ENCODE measurements at places on chromosomes 3 and 15.

DNA sequence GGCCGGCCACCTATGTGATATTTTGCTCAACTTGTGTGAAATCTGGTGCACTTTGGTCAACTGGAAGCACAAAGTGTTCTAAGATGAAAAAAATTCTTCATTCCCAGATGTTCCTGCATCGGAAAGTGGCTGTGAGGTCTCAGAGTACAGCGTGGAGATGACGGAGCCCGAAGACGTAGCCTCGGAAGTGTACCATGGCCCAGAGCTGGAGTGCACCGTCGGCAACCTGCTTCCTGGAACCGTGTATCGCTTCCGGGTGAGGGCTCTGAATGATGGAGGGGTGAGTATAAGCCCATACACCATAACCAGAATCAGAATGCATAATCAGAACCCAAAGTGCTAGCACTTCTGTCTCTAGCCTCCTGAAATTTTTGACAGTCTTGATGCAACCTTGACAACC lies 104.3 kb downstream of the GHSR start:
- no peak for DNase-seq

GRCh38 chr15:56248311-56248992 lies 4.8 kb upstream of the RFX7 start:
- DNase-seq = no peak

DNA sequence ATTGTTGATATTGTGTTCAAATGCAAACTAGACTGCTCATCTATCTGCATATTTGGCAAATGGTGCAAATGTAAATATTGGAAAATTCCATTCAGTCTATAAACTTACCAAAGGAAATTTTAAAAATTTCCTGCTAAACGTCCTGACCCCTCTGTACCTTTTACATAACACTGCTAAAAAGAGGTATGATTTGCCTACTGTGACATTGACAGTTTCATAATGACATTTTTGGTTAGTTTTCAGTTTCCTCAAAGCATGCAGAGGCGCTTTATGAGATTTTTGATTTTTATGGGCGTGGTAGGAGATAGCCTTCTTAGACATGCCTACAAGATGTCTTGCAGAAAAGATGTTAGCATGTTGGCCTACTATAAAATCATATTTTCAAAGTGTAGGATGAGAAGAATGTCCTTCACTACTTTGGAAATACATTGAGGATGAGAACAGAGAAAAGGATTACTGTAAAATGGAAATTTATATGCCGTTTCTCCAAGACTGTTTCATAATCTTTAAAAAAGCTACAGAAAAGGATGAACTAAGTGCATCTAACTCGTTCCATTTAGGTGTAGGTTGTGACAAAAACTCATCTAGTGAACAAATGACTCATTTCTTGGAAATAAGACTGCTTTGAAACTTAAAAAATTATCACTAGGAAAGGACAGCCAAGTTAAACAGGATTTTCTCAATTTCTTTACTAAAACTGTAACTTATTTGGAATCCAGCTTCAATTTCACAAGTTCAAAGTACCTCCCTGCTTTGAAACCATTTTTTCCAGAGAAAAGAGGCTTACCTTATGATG lies 14.5 kb upstream of the ISLR start:
- DNase-seq = no peak

DNA sequence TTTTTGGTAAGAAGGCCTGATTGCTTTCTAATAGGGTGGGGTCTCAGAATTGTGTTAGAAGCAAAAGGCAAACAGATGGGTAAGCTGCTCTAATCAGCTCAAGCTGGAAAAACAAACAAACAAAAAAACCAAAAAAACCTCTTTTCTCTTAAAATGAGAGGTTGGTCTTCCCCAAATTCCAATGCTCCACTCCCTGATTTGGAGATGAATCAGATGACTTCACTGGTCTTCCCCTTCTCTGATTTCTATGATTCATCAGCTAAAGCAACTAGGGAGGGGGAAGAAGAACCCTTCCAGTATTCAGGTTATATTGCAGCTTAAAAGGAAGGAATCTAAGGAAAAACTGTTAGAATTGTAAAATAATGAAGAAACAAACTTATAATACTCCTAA lies 9.6 kb upstream of the ANXA2 start:
- DNase-seq = no peak

DNA sequence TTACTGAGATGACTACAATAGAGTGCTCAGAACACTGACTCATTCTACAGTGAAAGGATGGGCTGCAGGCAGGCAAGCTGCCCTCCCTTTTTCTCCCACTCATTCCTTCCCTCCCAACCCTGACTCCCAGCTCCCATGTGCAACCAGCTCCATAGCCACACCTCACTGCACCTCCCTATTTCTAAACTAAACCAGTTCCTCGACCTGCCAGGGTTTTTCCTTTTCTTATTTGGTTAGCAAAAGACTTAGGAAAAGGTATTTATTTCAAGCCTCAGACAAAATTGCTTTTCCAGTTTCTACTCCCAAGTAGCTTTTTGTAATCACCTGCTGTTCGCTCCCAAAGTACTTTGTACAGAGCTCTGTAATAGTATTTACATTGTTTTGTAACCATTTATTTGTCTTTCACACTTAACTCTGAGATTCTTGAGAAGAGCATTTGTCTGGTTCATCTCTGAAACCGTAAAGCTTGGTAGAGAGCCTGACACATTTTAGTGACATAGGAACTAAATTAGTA lies 2.2 kb downstream of the AADAC start:
- no peak for DNase-seq

DNA sequence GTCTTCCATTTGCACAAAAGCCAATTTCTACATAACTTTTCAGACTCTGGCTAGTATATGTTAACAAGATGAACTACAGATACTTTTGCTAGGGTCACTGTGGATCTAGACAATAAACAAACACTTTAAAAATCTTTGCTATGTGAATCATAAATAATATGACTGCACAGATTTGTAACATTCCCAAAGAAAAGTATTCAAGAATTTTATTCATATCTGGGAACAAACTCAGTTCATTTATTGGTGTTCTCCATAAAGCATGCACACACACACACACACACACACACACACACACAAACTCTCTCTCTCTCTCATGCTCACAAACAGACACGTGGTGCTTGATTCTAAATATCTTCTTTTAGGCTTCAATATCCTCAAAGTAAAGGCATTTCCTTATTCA lies 18.8 kb upstream of the THRB start:
- DNase-seq = no peak

- DNase-seq = no peak
Observed at GRCh38 chr3:21779909-21780308, 28.9 kb upstream of the ZNF385D start.

DNA sequence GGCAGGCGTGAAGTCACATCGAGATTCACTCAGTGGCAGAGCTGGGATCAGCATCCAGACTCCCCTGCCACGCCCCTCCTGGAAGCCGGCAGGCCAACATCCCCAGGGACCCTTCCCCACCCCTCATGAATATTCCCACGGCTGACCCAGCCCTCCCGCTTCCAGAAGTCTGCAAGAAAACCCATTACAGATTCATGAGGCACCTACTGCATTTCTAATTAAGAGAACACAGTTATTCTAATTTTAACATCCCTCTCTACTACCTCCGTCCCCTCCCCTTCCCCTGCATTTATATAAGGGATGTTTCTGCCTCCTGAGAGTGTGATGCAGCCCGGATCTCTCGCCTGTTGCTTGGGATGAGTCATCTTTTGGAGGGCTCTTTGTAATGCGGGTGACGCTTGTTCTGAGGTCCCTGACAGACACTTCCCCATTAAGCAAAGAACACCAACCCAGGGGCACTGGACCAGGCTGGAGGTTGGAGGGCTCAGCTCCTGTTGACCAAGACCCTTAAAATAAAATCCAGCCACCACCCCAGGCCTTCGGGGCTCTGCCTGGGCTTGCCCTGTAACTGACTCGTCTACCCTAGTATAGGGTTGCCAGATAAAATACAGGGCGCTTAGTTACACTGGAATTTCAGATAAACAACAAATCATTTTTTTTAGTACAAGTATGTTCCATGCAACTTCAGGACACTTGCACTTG lies 118.7 kb downstream of the NUP210 start:
- DNase-seq = peak; percentile 85

DNA sequence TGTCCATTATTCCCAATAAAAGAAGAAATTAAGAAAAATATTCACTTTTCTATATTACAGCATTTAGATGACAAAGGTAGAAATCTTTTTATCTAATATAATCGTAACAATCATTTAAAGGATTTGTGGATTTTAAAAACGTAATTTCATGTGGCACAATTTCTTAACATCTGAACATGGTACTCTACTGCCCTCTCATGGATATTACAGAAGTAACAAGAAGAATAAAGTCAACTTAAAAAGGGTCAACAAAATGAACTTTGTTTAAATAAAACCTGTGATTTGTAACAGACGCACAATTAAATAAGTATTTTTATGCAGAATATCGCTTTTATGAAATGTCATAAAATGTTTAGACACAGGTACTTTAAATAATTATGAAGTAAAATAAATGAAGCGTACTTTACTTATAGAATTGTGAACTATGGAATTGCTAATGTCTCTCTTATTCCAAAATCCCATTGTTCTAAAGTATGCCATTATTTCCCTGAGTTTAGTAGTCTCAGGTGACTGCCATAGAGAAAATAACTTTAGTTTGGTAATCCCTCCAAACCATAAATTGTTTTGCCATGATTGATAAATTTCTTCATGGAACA lies 366.8 kb upstream of the ZNF385D start:
- DNase-seq = peak; percentile 78

- no peak for DNase-seq
Observed at GRCh38 chr15:84911879-84912660, 27.6 kb downstream of the SLC28A1 start.

DNA sequence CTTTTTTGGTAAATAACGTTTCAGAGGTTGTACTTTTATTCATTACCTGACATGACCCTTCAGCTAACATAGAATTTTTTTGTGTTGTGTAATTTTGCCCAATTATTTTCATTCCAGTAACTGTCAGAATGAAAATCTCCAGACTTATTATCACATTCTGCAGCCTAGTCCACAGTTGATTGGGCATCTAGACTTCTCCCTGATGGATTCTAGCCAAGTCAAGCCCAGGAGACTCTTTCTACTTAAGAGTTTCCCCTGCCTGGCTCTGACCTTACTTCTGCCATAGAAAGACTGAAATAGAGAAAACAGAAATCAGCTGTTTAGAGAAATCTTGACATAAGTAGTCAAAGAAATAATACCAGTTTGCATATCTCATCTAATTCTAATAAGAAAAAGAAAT lies 82.9 kb upstream of the CDAN1 start:
- DNase-seq = no peak

GRCh38 chr3:8113626-8114025 lies 388.0 kb upstream of the LMCD1 start:
- DNase-seq = peak; percentile 68

GRCh38 chr15:49468481-49468839 lies 45.4 kb downstream of the FGF7 start:
- DNase-seq = peak; percentile 72

DNA sequence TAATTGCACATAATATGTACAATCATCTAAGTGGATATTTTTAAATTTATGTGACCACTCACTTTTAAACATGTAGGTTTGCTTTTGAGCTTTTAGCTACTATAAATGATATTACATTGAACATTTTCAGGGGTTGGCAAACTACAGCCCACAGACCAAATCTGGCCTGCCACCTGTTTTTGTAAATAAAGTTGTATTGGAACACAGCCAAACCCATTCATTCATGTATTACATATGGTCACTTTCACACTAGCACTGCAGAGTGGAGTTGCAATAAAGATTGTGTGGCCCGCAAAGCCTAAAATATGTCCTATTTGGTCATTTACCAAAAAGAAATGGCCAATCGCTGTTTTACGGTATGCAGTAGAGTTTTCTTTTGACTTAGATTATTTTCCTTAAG lies 21.2 kb downstream of the CMTM7 start:
- DNase-seq = no peak
